ENCODE measurements at places on chromosomes 3 and 15.

DNA sequence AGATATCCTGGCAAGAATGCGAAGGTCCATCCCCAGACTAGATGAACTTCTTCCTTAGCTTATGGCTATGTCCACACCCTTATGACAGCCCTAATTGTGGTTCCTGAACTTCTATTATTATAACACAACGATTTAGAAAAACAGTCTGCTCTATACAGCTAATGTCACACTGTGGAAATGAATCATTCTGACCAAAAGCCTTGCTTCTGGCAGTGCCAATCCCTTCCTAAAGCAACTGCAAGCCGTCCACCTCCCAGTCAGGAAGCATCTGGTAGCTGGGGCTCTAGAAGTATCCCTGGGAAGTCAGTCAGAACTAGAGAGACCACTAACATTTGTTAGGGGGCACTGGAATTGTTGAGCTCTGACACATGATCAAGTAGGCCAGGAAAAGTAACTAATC, 45.0 kb downstream of the MYO5A start:
- DNase-seq, result no peak

GRCh38 chr3:87798567-87798947, 260.2 kb downstream of the CGGBP1 start:
- DNase-seq, result no peak

- no peak for DNase-seq
Observed at GRCh38 chr15:27592036-27592760, 506.9 kb downstream of the OCA2 start.

DNA sequence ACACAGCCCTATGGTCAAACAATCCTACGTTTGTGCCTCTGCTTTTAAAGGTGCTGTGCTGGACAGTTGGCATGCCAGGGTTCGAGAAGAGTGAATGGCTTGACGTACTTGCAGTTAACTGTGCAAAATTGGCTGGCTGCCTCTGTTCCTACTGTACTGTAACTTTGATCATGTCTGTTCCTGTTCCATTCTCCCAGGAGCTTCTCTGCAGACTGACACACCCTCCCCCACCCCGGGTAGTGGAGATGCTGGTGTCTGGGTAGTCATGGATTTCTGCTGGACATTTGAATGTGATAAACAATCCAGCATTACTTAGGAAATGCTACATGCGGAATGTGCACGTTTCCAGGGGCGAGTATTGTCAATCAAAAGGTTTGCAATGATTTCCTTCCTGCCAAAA, 6.5 kb upstream of the VILL start:
- no peak for DNase-seq

DNA sequence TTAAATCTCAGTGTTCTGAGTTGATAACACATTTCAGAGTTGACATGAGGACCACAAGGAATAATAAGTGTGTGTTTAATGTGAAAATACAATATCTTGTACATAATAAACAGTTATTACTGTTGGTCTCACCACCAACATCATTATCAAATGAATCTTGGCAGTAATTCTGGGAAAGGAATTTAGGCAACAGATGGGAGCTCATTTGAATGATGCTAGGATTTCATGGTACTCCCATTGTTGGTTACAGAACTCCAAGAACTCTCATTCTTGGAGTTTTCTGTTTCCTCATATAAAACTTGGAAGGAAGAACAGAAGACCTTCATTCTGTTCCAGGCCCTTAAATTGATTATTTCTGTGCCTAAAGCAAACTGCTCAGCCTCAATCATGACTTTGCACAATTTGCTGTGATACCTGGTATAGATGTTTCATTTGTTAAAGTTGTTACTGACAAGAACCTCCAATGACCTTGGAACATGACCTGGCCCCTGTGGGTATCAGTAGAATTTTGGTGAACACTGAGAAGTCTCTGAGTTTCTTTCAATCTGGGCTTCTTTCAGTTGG, 385.8 kb downstream of the LPP start:
- no peak for DNase-seq

DNA sequence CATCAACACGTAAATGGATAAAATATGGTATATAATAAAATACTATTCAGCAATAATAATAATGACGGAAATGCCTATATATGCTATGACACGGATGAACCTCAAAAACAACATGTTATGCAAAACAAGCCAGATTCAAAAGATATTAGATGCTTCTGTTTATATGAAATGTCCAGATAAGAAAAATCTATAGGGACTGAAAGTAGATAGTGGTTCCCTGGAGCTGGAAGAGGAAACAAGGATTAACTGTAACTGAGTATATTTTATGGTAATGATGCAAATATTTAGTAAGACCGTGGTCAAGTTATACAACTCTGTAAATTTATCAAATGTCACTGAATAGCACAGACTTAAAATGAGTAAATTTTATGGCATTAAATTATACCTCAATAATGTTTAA, 25.8 kb upstream of the WDR49 start:
- DNase-seq, result no peak

DNA sequence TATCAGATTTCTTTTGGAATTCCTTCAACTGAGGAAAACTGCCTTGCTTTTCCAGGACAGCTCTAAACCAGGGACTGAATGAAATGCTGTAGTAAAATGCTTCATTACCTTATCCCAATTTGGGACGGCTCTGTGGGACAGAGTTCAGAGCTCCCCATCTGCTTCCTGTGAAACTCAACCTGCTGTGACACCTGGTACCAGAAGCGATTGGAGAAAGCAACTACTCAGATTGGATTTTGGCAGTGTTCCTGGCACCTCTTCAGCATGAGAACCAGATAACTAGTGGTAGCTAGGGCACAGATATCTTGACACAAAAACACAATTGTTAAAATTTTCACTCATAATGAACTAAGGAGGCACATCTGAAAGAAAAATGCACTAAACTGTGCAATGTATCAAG, 539.1 kb downstream of the SI start:
- DNase-seq, result no peak

DNA sequence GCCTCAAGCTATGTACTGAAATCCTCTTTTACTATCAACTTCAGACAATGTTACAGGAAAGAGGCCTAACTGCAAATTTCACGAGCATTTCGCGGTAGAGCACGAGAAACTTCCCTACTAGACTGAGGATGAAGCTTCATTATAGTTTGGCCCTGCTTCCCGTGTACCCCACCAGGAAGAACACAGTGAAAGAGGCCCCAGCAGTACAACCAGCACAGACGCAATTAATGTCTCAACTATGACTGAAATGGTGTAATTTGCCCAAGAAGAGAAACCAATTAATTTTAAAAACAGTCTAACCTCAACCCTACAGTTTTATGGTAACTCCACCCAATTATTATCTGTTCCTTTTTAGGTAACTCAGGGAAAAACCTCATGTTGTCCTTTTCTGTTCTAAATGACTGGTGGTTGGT, 12.1 kb downstream of the CHSY1 start:
- peak; percentile 84 for DNase-seq

DNA sequence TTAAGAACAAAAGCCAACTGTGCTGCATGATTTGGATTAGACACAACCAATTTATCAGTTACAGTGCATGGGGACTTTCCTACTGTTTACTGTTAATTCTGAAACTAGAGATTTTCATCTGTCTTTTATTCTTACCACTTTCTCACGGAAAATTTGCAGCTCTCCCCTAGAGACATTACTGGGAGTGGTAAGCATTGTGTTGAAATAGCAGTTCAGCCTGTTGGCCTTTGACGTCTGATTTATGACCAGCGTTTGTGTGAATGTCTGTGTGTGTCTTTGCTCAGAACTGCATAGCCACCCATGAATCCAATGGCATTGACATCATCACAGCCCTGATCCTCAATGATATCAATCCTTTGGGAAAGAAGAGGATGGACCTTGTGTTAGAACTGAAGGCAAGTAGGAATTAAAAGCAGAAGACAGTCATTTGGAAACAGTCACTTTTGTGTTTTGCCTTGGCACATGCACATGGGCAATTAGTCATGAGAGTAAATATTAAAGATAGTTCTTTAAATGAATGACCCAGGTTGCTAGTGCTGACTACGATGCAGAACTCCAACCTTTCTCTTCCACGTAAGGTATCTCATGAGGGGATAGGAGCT, 202.2 kb upstream of the BHLHE40 start:
- no peak for DNase-seq

- no peak for DNase-seq
Observed at GRCh38 chr15:58487041-58487723, 55.4 kb downstream of the LIPC start.

- no peak for DNase-seq
Observed at GRCh38 chr15:39415634-39416033, 165.2 kb upstream of the THBS1 start.

- no peak for DNase-seq
Observed at GRCh38 chr3:69866988-69867720, 127.9 kb downstream of the MITF start.
